Aorta (tissue), 5 donors: ENCODE measurements at places on chromosomes 5 and 9. TPM values are rescaled to one million over a fixed set of nuclear protein-coding genes. Genes with fewer than 3 reads are reported as not detected.

- DNase-seq: no peak
Observed at GRCh38 chr5:69042500-69042899, 51.3 kb upstream of the SLC30A5 start.

- no peak for DNase-seq
Observed at GRCh38 chr5:171454549-171454948, 35.1 kb downstream of the FGF18 start.

DNA sequence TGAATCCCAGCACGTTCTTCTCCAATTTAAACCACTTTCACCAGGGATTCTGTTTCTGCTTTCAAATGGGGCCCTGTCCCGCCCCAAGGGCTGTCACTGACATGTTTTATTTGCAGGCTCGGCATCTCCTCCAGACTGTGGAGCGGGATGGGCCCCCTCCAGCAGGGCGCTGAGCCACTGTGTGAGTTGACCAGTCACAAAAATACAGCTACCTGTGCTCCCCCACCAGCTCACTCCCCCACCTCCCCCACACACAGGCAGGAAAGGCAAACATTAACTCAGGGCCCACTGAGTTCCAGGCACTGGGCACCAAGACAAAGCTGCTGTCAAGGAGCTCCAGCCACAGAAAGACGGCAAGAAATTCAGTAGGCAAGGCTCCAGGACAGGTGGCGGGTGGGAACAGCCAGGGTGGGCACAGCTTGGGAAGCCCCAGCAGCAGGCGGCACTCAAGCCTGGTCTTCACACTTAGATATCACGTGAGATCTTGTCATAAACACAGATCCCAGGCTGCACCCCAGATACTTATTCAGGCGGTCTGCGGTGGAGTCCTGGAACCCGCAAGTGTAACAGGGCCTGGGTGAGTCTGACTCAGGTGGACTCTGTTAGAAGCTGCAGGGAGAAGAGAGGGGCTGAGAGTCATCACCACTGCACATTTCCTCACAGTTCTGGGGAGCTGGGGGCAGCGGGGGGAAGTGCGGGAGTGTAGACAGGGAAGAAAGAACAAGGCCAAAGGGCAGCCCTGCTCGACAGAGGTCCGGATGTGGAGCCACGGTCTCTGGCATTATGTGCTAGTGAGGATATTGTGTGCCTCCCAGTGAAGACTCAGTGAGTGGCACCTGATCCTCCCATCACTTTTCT is 44.7 kb downstream of the OR2V1 start:
- no peak for DNase-seq

DNA sequence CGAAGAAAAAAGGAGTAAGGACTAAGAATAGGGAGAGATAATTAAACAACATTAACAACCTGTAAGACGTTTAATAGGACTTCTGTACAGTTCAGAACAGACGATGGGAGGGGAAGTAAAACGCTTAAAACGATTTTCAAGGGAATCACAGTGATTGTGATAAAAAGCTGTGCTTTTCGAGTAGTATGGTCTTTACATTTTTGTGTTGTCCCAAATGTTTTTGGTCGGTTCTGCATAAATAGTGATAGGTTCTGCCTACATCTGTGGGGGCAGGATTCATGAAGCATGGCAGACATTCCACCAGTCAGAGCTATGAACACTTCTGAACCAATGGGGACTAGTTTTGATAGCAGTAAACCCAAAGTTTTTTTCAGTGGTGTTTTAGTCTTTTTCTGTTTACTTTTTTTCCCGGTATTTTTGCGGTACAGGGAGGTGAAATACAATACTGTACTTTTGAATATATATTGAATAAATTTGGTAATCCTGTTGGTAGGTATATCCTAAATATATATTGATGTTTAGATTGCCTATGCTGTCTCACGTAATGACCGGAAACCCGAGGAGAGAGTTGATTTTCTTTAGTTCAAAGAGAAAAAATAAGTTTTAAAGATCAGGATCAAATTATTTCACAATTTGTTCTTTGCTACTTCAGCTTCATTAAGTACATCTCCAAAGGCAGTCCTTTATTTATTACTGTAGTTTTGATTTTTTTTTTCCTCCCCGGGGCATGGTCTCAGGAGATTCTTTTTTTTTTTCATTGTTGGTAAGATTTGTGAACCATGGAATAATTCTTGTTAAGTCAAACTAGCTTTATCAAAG is 1.3 kb downstream of the ERBIN start:
- no peak for DNase-seq

DNA sequence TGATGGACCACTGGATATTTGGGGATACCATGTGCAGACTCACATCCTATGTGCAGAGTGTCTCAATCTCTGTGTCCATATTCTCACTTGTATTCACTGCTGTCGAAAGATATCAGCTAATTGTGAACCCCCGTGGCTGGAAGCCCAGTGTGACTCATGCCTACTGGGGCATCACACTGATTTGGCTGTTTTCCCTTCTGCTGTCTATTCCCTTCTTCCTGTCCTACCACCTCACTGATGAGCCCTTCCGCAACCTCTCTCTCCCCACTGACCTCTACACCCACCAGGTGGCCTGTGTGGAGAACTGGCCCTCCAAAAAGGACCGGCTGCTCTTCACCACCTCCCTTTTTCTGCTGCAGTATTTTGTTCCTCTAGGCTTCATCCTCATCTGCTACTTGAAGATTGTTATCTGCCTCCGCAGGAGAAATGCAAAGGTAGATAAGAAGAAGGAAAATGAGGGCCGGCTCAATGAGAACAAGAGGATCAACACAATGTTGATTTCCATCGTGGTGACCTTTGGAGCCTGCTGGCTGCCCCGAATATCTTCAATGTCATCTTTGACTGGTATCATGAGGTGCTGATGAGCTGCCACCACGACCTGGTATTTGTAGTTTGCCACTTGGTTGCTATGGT is 54.5 kb upstream of the HNRNPA0 start:
- DNase-seq: no peak

The JADE2 gene
- total RNA-seq: 39.8 TPM

The ADAMTSL2 gene
- total RNA-seq: 20.9 TPM

The FGF1 gene
- total RNA-seq: 25.6 TPM

GRCh38 chr9:128912270-128912853 is 8.4 kb upstream of the PHYHD1 start:
- no peak for DNase-seq

DNA sequence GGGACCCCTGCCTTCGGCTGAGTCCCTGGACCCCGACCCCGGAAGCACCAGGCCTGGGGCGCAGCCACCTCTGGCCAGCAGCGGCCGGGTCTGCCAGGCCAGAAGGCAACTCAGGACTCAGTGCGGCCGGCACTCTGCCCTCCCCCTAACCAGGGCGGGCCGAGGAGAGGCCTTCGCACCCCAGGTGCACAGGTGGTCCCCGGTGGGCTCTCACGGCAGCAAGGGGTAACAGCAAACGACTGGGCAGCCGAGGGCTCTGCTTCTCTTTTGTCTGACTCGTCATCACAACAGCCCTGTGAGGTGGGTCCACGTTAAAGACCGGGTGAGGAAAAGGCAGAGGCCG is 20.7 kb upstream of the NOTCH1 start:
- DNase-seq: no peak

The SH3GL2 gene
- not detected for total RNA-seq

DNA sequence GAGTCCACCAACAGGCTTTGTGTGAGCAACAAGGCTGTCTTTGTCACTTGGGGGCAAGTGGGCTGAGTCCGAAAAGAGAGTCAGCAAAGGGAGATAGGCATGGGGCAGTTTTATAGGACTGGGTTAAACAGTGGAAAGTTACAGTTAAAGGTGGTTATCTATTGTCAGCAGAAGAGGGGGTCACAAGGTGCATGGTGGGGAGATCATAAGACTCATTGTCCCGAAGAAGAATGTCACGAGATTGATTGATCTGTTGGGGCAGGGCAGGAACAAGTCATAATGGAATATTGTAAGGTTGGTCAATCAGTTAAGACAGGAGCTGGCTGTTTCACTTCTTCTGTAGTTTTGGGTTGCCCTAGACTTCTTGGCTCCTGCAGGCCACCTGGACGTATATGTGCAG is 7.6 kb upstream of the HMGCS1 start:
- DNase-seq: no peak

The GLDC gene
- 1.4 TPM for total RNA-seq

The SLC34A3 gene
- not detected for total RNA-seq

DNA sequence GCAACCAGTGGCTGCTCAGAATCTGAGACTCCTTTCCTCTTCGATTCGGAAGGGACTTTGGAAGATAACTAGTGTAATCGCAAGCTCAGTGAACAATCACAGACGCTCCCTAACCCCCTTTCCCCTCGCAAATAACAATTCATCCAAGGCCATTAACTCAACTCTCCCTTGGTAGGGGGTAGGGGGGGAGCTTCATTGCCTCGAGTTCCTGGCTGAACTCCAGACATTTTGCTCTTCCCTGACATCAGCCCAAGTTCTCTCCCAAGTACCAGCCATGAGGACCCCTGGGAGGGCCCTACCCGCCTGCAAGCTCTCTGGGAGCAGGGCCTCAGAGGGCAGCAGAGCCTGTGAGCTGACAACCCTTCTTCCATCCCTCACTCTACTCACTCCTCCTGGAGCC is 8.4 kb downstream of the FAM163B start:
- DNase-seq: no peak

DNA sequence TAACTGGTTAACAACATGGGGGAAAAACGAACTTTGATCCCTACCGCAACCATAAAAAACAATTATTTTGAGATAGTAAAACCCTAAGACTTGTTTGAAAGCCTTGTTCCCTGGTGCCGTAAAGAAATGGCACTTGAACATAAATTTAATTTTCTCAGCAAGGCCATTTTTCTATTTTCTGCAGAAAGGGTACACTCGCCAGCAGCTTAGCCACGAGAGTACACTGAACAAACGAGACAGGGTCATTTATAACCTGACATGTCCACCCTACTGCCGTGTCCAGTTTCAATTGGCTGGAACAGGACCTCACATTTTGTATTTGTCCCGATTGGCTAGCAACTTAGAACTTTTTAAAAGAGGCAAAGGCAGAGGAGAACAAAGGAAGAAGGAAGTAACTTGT is 26.8 kb downstream of the FBXW11 start:
- DNase-seq: no peak

GRCh38 chr9:113656771-113657670 is 193.5 kb downstream of the RGS3 start:
- DNase-seq: no peak

The FRMPD1 gene
- total RNA-seq: 0.06 TPM

The MAMDC2 gene
- 5.9 TPM for total RNA-seq

- DNase-seq: no peak
Observed at GRCh38 chr9:19440823-19441580, 32.2 kb downstream of the ACER2 start.

GRCh38 chr9:112325127-112325526 is 8.3 kb downstream of the PTBP3 start:
- DNase-seq: no peak

The AUH gene
- total RNA-seq: 13.7 TPM

The INSL4 gene
- not detected for total RNA-seq

DNA sequence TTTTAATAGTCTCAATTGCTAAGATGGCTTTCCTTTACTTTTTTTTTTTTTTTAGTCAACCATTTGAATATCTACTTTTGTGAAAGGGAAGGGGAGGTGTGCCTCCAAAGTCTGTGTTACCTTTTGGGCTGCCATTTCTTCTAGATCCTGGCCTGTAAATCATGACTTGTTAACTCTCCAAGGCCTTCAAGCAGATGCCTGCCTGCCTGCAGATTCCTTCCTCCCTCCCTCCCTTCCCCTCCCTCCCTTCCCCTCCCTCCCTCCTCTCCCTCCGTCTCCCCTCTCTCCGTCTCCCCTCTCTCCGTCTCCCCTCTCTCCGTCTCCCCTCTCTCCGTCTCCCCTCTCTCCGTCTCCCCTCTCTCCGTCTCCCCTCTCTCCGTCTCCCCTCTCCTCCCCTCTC is 73.1 kb downstream of the COMMD10 start:
- DNase-seq: no peak

The IQGAP2 gene
- 27.0 TPM for total RNA-seq

DNA sequence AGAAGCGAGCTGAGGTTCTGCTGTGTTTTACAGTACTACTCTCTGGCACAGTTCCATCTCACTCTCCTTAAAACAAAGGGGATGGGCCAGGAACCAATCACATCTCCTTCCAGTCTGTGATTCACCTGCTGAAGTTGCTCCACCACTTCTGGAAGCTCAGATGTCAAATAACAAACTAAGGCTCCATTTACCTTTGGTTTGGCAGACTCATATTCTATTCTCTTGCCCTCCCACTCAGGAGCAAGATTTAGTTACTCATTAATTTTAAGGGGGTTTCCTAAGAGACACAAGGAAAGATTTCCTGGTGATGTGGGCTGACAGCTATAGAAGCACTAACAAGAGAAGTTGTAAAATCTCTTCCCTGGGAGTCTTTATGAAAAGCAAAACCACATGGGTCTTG is 37.8 kb upstream of the KIF2A start:
- DNase-seq: no peak

DNA sequence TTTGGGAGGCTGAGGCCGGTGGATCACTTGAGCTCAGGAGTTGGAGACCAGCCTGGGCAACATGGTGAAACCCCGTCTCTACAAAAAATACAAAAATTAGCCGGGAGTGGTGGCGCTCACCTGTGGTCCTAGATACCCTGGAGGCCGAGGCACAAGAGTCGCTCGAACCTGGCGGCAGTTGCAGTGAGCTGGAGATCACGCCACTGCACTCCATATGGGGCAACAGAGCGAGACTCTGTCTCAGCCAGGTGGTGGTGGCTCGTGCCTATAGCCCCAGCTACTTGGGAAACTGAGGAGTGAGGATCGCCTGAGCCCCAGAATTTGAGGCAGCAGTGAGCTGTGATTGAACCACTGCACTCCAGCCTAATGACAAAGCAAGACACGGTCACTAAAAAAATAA is 2.4 kb upstream of the RFK start:
- no peak for DNase-seq

DNA sequence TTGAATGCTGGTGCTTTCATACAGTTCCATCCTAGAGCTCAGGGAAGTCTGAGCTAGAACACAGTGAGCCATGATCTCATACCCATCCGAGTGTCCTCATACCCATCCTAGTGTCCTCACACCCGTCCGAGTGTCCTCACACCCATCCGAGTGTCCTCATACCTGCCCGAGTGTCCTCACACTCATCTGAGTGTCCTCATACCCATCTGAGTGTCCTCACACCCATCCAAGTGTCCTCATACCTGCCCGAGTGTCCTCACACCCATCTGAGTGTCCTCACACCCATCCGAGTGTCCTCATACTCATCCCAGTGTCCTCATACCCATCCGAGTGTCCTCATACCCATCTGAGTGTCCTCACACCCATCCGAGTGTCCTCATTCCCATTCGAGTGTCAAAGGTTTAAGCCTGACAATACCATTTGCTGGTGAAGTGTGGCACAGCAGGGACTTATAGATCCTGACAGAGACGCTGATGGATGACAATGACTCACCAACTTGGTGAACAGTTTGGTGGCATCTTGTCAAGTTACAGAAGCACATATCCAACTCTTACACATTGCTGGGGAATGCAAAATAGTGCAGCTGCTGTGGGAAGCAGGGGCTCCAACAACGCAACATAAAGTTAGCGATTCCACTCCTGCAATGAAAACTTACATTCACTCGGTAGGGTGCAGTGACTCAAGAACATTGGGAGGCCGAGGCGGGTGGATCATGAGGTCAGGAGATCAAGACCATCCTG is 77.0 kb upstream of the COL5A1 start:
- DNase-seq: no peak

The SPATA31D4 gene
- not detected for total RNA-seq
